ENCODE measurements at places on chromosomes 7 and 10.

- no peak for DNase-seq
Measured at GRCh38 chr7:35694161-35694783, 663 bp downstream of the HERPUD2 start.

DNA sequence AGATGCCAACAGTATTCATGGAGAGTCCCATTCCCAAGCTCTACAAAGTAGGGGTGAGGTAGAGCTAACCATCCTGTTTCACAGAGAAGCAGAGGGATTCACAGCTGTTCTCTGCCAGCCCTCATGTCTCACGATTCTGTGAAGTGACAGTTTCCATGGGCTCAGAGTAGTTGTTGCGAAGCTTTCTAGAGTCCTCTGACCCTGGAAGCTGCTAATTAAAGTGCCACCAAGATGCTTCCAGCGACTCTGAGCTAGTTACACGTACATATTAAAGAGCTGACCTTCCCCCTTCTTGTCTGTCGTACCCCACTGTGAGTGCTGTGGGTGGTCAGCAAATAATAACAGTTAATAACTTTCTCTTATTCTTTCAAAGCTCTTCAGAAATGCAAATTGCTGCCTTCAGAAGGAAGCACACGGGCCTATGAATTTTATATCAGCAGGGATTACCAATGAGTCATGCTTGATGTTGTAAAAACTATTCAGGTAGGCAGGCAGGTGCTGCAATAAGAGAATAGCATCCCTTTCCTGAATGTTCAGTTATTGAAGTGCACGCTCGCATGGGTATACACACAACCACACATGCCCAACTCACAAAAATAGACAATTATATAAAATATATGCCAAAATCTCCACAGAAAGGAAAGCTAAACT lies 34.1 kb downstream of the DNAJB9 start:
- DNase-seq: no peak

- peak; percentile 7 for DNase-seq
Measured at GRCh38 chr7:82559193-82559805, 115.7 kb upstream of the CACNA2D1 start.

- DNase-seq: no peak
Measured at GRCh38 chr10:92868557-92868956, 20.2 kb downstream of the EXOC6 start.

DNA sequence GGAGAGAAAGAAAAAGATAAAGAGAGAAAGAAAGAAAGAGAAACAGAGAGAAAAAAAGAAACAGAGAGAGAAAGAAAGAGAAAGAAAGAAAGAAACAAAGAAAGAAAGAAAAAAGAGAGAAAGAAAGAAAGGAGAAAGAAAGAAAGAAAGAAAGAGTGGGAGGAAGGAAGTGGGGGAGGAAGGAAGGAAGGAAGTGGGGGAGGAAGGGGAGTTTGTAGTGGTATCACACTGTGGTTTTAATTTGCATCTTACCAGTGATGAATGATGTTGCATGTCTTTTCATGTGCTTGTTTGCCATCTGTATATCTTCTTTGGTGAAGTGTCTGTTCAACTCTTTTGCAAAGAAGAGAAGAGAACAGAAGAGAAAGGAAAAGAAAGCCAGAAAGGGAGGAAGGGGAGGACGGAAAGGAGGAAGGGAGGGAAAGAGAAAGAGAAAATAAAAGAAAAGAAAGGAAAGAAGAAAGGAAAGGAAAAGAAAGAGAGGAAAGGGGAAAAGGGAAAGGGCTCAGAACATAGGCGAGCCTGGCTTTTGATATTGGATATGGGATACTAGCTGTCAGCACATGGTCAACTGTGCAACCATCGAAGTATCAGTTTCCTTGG lies 79.2 kb upstream of the FRMD4A start:
- no peak for DNase-seq

DNA sequence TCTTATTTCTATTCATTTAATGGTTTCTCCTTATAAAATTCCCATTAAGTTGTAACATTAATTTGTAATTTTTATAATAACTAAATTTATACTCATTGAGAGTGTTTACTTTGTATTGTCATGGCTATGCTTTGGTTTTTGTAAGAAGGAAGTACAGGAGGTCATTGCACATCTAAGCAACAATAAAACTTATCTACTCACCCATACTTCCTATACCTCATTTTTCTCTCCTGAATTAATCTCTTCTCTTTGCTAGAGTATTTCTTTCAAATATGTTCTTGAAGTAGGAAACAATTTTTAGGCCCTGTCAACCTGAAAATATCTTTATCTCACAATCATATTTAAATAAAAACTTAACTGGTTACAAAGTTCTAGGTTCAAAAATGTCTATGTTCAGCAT lies 95.4 kb upstream of the WDR11 start:
- no peak for DNase-seq

DNA sequence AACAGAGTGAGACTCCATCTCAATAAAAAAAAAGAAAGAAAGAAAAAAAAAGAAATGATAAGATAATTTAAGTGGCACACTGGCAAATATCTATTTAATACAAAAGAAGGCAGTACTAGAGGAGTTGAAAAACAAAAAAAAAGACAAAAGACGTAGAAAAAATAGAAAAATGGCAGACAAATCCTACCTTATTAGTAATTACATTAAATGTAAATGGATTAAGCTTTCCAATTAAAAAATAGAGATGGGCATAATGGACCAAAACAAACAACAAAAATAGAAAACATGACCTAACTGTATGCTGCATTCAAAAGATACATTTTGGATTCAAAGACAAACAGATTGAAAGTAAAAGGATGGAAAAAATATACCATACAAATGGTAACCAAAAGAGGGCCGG lies 5.3 kb upstream of the PARP12 start:
- DNase-seq: no peak

- no peak for DNase-seq
Measured at GRCh38 chr7:45087301-45088145, 1.2 kb downstream of the NACAD start.

- DNase-seq: no peak
Measured at GRCh38 chr10:123134915-123135414, 805 bp upstream of the HMX3 start.

DNA sequence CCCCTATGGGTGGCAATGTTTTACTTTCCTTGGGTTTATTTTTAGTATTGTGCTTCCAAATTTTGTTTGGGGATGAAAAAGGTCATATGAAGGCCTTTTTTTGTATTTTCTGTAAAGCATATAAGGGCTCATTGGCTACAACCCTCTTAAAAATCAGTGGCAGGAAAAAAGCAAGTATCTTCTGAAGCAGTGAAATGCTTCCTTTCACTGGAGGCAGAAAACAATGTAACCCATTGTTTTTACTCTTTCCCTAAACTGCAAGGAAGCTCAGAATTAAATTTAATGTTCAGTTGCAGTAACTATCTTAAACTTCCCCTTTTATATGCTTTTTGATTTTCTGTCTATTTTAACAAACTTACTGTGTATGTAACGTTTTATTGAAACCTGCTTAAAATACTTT lies 148.7 kb upstream of the LYZL1 start:
- DNase-seq: no peak

DNA sequence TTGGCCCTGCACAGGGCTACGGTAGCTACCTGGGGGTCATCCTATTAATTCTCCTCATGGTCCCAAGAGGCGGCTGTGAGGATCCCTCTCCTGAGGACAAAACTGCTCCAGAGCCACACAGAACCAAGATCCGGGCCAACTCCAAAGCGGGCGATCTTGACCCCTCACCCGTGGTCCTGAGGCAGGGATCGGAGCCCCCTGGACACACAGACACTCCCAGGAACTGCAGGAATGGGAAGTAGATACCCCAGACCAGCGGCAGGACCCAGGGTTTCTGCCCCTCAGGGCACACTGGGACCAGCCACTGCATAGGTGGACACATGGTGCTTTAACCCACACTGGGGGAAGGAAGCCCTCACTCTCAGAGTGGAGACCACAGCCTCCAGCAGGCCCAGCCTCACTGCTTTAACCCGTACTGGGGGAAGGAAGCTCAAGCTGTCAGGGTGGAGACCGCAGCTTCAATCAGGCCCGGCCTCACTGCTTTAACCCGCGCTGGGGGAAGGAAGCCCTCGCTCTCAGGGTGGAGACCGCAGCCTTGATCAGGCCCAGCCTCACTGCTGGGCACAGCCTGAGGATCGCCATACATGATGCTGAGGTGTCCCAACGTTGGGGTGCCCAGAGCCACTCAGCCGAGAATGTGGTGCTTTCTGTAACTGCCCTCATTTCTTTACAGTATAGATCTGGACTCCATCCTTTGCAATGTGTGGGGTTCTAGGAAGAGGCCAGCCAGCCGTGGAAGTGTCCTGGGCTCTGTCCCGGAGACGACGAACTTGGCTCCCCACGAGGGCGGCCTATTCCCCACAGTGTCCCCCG lies 60.1 kb downstream of the DIP2C start:
- no peak for DNase-seq

DNA sequence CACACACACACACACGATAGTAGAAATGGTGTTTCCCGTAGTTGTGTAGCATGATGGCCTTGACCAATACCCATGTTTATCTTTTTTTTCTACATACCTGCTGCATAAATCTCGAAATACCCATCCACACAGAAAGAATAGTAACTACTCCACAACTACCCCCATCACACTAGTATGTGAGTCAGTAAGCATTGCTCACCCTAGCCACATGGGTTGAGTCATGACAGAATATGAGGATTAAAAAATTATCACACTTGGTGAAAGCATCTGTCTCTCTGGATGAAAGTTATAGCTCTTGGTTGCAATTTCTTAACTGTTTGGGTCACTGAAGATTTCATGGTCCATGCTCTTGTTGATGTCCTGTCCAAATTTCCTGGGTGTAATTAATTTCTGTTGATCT lies 103.4 kb upstream of the MDFIC start:
- DNase-seq: no peak

DNA sequence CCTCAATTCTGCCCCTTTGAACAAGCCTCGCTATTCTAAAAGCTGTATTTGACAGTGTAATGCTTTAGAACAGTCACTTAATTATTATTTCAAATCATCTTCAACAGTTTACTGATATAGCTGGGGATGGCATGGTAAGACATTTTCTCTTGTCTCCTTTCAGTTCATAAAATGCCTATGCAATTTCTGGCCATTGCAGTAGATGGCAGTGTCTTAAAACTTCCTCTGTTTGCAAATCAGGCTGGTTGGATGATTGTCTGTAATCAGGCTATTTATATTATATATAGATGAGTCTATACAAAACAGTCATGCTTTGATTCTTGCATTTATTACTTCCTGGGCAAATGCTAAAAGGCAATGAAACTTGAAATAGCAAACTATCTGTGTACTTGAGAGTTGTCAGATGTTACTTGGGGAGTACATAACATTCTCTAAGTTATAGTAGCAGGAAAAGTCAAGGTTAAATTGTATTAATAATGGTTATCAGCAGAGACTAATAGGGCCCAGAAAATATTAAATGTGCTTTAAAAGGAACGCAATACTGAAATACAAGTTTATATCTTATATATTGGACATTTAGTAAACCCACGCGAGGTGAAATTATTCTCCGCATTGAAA lies 55.5 kb upstream of the LHFPL3 start:
- DNase-seq: no peak

DNA sequence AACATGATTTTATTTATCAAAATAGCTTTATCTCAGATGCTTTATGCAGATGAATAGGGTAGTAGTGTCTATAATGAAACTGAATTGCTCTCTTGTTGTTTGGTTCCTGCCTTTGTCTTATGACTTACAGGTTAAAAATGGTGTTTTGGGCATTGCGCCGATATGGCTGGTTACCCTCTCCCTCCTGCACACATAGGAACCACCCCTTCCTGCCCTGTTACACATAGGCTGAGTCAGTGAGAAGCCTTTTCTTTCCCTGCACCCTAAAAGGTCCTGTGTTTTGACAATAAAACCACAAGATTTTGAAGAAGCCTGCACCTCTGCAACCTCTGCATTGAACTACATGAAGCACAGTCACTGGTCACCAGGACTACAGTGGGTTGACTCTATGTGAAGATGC lies 655.8 kb upstream of the ANKRD30A start:
- no peak for DNase-seq

GRCh38 chr7:27936047-27936767 lies 196.2 kb downstream of the TAX1BP1 start:
- no peak for DNase-seq

DNA sequence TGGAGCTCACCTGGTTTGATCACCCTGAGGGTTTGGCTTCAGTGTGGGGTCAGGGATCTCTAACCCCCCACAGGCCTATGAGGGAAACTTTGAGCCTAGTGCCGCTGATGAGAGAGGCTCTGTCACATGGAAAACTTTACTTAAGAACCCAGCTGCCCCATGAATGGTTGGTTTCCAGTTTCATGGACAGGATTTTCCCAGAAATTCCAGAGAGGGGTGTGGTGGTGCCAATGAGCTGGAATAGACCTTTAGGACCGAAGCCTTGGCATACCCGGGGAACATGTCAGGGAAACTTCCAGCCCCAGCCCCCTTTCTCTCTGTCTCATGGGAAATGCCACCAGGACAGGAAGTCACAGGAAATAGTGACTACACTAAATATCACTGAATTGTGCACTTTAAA lies 36.9 kb downstream of the AKR1B1 start:
- no peak for DNase-seq

DNA sequence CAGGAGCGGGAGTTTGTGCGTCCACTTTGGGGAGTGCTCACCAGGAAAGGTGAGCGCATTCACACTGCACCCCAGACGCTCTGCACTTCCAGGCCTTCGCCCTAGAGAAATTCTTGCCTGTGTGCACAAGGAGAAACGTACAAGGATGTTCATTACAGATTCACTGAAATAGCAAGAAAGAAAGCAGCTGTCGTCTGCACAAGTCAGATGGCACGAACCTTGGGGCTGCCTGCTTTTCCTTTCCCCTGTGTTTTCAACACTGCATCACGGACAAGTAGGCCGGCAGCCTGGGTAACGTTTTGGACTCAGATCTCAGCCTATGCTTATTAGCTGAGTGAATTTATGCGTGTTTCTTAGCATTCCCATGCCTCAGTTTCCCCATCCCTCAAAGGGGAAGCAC lies 546.8 kb upstream of the FOXK1 start:
- DNase-seq: no peak

DNA sequence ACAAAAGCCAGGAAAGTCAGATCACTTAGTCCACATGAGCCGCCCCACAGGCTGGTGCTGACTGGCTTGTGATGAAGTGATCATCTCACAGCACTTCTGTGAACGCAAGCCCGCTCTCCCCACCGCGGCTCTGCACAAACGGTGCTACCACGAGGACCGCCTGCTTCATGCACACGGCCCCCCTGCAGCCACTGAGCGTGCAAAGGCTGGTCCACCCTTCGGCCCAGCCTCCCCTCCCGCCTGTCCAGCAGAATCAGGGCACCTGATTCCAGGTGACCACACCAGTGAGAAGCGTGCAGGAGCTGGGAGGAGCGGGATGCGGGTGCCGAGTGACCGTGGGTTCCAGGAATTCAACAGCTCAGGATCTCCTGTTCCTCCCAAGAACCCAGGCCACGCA lies 32.2 kb downstream of the MAD1L1 start:
- no peak for DNase-seq

DNA sequence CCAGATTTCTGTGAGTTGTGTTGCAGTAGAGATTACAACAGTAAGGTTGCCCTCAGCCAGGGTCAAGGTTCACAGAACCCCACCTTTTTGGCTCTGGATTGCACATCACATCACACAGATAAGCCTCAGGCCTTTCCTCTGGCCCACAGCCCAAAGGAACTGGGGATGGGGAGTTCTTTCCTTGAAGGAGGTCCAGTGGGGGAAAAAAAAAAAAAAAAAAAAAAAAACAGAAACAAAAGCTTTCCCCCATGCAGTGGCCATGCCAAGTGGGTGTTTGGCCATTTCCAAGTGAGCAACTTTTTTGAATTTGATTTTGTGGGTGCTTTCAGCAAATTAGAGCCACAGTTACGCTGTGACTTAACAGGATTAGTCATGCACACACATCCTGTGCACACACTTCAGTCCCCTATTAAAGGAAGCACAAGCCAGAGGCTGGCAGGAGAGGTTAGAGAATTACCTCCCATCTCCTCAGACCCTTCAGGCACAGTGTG lies 79.3 kb upstream of the NANOS1 start:
- no peak for DNase-seq

GRCh38 chr10:44880090-44880715 lies 30.9 kb upstream of the TMEM72 start:
- DNase-seq: no peak

Measured in SW 1271 (cell line).